Activated naive CD8-positive, alpha-beta T cell treated with anti-CD3 and anti-CD28 coated beads for 36 hours (primary cell): ENCODE measurements at places on chromosomes 12 and 14.
A peak's percentile ranks its signal among the peaks of the same experiment; 100 is the strongest.

DNA sequence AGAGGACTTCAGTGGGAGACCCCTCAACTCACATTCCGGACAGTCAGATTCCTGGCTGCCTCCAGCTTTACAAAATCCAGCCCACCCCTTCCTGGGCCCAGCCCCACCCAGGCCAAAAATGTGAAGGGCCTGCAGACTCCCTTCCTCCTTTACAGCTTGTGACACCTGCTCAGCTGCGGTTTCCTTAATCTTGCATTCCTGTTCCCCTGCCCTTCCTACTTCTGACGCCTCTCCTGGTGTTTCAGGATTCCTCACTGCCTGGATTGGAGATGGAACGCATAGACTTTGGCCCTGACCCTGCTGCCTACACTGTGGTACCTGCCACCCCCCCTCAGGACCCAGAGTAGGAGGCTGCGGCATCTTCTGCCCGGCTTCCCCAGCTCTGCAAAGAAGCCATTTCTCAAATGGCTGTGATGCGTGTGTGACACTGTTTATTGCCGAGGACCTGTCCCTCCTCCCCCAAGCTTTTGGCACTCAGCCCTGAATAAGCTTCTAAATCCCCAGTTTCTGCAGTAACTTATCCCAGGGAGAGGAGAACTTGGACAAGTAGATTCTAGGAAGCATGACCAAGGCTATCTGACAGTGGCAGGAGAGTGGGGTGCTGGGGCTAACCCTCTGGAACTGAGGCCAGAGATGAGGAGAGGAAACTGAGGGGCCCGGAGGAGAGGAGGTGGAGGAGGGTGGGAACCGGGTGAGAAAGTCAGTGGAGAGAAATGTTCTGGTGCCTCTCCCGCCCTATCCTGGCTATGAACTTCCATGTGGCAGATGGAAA is 24.9 kb upstream of the BCDIN3D start:
- DNase-seq = no peak

GRCh38 chr14:96364962-96365361 is 1.6 kb downstream of the GSKIP start:
- no peak for DNase-seq

DNA sequence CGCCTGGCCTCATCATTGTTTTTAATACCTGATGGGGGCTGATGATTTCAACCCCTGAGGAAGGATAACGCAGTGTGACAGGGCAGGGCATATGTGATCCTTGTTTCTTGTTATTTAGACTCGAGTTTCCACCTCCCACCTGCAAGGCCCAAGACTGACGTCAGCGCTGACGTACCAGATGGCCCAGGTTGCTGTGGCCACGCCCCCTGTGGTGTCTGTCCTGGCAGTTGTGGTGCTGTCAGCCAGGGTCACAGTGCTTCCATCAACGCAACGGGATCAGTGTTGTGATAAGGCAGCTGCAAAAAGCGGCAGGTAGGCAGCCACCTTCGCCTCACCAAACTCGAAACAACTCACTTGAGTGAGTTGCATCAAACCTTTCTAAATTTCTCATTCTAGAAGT is 18.4 kb downstream of the DDX51 start:
- DNase-seq = no peak

- no peak for DNase-seq
These were observed 882.4 kb downstream of the DIO2 start for GRCh38 chr14:79328863-79329262.

DNA sequence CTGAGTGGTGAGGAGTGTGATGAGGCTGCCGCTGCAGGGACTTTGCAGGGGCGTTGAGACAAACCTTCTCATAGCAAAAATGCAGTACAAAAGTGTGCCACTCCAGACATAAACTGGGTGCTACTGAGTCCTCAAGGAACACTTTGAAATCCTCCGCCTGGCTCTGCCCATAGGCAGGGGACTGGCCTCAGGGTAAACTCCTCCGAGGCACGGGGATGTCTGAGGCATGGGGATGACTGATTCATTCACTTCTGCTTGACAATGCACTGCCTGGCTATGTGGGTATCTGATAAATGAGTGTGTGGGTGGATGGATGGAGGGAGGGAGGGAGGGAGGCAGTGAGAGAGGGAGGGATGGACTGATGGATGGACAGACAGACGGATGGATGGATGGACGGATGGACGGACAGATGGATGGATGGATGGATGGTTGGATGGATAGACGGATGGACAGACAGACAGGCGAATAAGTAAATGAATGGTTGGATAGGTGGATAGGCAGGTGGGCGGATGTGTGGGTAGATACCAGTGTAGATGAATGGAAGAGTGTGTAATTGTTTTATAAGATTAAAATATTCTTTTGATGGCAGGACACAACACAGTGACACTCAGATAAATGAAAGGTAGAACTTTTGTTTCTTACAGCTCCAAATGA is 2.1 kb upstream of the BDKRB2 start:
- DNase-seq = no peak

DNA sequence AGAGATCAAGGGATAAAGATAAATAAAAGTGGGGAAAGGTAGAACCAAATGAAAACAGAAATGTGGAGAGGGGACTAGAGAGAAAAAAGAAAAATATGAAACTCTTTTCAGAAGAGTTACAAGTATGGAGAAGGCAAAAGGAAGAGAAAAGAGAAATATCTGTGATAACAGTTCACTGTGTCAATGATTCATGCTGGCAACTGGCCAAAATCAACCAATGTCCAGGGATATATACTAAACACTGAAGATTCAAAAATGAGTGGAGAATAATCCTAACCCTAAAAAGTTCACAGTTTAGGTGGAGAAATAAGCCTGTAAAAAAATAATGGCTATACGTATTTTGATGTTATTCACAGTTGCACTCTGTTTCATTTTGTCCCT is 372.3 kb upstream of the KITLG start:
- DNase-seq = no peak

DNA sequence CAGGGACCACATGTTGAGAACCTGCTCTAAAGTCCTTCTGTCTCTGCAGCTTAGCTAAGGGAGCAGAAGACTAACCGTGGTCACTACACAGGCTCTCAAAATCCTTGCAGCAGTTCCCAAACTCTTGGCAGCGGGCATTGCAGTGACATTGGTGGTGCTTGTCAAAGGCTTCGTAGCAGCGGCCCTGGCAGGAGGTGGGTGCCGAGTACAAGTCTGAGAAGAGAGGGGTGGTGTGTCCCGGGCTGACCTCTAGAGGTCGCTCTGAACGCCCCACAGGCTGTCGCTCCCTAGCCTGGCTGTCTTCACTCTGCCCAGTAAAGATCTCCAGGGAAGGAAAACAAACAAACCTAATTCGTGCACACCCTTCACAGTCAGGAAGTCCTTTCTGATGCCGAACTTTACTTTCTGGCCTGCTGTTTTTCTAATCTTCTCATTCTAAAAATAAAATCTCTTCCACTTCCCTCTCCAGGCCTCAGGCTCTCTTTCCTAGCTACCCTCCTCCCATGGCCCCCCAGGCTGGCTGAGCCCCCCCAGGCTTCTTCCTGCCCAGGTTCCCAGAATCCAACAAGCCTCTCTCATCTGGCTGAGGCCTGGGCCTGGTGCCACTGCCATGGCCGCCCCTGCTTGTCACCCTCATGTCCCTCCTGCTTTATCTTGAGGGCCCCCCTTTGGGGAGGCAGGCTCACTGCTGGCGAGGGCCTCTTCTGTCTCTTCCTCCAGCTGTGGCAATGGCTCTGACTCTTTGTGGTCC is 7.7 kb downstream of the ENDOU start:
- peak; percentile 53 for DNase-seq

GRCh38 chr12:127722611-127723010 is 544.4 kb upstream of the TMEM132C start:
- no peak for DNase-seq

DNA sequence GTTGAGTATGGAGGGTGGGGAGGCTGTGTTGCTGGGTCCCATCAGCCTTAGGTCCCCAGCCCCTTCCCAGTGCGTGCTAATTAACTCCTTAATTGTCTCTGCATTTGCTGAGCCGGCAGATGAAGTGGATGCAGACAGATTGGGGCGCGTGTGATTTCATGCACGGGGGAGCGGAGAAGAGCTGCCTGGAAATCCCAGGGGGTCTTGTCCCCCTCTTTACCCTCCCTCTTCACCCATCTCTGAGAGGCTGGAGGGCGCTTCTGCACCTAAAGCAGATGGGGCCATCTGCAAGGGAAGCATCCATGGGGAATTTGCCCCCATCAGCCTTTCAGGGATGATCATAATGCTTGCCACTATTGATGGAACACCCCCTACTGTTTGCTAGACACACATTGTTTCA is 4.4 kb upstream of the ASIC1 start:
- no peak for DNase-seq

DNA sequence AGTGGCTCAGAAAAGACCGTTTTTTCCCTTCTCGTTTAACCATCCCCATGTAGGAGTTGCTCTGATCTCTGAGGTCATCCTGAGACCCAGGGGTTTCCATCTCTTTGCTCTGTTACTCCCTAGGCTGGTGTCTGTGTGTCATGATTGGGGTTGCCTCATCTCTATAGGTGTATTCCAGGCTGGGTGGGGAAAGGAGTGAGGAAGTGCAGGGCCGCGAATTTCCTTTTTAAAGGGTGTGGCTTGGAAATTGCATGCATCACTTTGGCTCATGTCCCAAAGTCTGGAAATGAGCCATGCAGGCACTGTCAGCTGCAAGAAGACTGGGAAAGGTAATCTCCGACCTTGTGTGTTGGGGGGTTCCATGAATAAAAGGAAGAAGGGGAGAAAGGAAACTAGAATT is 201.9 kb downstream of the AACS start:
- no peak for DNase-seq

DNA sequence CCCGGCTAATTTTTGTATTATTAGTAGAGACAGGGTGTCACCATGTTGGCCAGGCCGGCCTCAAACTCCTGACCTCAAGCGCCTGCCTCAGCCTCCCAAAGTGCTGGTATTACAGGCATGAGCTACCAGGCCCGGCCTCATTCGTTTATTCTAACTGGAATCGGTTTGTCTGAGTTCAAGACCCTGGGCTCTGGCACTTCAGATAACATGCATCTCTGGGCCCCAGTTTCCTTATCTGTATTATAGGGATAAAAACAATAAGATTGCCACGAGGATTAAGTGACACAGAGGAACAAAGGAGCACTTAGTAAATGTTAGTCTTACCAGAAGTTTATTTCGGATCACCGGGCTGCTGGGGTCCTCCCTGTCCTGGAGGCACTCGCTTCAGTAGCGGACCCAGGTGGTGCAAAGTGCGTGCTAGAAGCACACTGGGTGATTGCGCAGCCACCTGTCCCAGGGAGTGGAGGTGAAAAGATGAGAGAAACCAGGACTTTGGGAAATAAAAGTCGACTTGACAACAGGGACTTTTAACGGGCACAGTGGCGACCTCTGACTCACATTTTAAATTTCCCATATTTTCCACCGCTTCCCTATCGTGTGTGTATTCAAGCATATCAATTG is 37.5 kb downstream of the ACACB start:
- DNase-seq = no peak

DNA sequence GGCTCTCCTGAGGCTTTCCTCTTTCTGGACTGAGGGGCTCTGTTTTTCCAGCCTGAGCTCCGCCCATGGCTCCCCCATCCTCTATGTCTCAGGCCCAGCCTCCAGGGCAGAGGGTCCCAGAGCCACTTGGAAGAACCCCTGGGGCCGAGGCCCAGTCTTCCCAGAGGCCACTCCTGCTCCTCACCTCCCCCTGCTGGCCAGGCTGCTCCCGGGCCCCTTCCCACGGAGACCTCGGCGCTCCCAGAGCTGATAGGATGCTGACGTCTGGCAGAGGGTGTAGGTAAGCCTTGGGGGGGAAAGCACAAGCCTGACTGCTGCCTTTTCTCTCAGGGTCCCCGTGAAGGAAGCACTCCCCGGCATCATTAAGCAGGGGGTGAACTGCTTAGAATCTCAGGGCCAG is 51.4 kb downstream of the ERH start:
- no peak for DNase-seq

GRCh38 chr12:52759695-52760094 is 17.4 kb downstream of the KRT76 start:
- DNase-seq = no peak

- no peak for DNase-seq
These were observed 7.5 kb downstream of the SDS start for GRCh38 chr12:113396200-113396599.

GRCh38 chr14:68654471-68654941 is 138.4 kb downstream of the ZFP36L1 start:
- DNase-seq = no peak

DNA sequence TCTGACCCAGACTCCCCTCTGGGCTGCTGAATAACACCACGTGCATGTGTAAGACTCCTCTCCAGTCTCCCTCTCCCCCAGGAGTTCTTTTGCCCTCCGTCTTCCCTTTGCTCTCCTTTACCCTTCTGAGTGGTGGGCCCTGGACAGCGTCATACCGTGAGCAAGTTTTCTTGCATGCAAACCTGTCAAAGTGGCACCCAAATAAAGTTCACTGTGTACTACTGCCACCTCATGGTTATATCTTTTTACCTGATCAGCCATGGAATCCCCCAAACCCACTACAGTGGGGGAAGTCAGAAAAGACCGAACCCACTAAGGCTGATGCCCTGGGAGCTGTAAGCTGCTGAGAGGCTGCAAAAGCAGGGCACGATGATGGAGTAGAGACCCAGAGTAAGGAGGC is 131.1 kb upstream of the VRK1 start:
- DNase-seq = no peak

GRCh38 chr12:129790331-129790730 is 113.5 kb downstream of the TMEM132D start:
- no peak for DNase-seq

DNA sequence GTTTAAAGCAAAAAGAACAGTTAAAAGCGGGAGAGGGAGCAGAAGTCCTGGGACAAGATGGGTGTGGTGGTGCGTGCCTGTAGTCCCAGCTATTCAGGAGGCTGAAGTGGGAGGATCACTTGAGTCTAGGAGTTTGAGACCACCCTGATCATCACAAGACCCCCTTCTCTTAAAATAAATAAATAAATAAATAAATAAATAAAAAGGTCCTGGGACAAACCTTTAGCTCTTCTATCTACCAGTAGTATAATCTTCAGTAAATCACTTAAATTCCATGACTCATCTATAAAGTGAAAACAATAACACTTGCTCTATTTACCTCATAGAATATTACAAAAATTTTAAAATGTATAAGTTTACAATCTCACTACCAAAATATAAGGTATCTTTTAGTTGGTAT is 5.8 kb downstream of the RACGAP1 start:
- DNase-seq = no peak

- DNase-seq = no peak
These were observed 19.9 kb upstream of the DYNC1H1 start for GRCh38 chr14:101944451-101944850.

DNA sequence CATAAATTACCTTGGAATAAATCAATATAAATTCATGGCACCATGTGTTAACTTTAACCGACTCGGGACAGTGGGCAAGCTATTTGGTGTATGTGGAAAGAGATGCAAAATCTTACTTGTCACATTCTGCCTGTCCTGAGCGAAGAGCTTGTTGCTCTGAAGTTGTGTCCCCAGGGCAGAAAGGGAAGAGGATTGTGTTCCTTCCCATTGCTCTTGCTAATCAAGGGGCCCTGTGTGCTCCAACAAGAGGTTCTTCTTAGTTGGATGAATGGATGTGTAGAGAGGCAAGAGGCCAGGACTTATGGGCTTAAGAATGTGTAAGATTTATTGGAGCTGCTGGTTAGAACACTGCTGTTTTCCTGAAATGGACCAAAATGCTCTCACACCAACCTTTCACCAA is 36.5 kb upstream of the FRS2 start:
- DNase-seq = no peak

- DNase-seq = no peak
These were observed 34.4 kb upstream of the CCNT1 start for GRCh38 chr12:48750769-48751356.

GRCh38 chr12:85955127-85955526 is 81.0 kb downstream of the NTS start:
- no peak for DNase-seq
